ENCODE measurements at places on chromosomes 4 and X.

DNA sequence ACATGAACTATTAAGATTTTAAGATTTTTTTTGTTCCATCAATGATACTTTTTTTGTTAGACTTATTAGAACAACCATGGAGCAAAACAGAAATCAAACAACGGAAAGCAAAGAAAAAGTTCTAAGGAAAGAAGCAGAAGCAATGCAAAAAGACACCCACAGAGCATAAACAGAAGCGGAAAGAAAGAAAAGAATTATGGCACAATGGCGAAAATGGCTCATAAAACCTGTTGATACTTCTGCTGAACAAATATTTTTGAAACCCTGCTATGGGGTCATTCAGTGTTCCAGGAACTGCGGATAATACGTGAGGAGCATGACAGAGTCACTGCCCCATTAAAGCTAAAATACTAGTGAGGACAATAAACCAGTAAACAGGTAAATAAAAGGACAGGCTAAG lies 138.0 kb downstream of the ADAMTS3 start:
- DNase-seq = no peak

DNA sequence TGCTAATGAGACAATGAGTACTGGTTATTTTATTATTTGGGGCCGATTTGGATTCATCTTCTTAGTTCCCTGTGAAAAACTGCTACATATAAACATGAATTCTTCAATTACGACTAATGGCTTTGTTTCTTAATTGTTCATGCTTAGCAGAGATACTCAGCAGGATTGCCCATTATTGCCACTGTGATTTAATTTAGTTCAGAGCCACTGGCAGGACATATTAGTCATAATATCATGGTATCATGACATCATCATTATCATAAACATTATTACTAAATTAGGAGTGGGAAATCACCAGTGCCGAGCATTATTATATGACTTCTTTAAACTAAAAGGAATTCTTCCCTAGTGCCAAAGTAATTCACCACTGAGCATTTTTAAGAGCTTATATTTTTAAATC lies 201.4 kb downstream of the SPOCK3 start:
- DNase-seq = peak; percentile 96

- peak; percentile 7 for DNase-seq
These were observed 81.5 kb upstream of the BMP3 start for GRCh38 chr4:80948995-80949394.

DNA sequence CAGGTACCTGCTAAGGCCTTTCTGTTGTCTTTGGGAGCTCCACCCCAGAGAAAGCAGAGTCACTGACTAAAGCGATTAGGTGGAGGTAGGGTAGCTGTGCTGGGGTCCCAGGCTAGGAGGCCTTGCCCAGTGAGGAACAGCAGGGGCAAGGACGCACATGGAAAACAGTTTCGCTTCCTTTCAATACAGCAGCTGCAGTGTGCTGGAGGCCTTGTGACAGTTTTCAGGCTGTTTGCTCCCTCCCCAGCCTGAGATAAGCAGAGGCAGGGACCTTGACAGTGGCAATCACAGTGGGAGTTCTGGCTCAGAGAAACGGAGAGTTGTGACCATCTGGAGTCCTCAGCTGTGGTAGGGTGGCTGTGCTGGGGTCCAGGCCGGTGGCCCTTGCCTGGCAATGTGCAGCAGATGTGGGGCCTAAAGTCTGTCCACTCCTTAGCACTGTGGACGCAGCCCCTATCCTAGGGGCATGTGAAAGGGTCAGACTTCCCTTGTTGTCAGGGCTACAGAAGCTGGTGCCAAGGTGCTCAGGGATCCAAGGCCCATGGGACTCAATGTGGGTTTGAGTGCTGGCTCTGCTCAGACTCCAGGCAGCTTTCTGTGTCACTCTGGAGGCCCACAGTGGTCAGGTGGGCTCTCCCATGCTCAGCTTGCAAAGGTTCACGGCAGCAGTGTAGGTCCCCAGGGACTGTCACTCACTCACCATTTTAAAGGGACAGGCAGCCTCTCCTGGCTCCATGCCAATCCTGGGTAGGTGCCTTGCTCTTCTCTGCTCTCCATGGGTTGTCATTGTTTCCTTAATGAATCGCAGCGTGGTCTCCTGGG lies 534.9 kb upstream of the FMR1 start:
- no peak for DNase-seq

- peak; percentile 70 for DNase-seq
These were observed 93.3 kb downstream of the TMEM47 start for GRCh38 chrX:34563804-34564203.

- DNase-seq = no peak
These were observed 165.8 kb upstream of the CYSLTR1 start for GRCh38 chrX:78493180-78493579.

GRCh38 chr4:88276952-88277710 lies 7.2 kb downstream of the PPM1K start:
- DNase-seq = no peak

DNA sequence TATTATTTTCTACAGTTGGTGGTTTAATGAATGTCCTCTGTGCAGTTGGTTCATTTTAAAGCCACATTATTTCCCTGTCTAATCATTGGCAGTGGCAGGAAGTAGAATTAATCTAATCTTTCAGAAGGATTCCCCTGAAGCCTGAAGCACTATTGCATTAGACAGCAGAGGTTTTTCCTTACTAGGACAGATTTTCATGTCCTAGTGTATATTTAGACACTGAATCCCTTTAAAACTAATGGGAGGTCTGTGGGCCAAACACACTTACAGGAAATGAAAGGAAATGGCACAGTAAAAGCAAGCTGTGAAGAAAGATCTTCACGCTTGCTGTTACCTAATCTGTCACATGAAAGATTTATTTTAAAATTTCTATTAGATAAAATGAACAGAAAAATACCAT lies 165.2 kb downstream of the SLC39A8 start:
- DNase-seq = no peak

DNA sequence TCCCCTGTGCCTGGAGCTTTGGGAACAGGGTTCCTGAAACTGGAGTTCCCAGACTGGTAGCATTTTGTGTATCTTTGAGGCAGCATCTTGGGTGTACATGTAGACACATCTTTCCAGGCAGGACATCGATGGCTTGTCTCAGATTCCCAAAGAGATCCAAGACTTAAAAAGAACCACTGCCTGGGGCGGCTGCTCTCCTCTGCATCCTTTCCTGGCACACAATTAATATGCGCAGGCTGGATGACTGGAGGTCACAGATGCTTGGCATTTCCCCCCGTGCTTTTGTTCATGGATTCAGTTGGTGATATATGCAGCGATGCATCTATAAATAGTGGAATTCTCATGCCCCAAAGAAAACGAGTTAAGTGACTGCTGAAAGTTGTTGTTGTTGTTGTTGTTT lies 80.5 kb downstream of the CLDN34 start:
- no peak for DNase-seq

- DNase-seq = no peak
These were observed 92.7 kb downstream of the TENT5D start for GRCh38 chrX:80512924-80513323.

GRCh38 chrX:107741404-107741790 lies 34.2 kb downstream of the TSC22D3 start:
- no peak for DNase-seq

DNA sequence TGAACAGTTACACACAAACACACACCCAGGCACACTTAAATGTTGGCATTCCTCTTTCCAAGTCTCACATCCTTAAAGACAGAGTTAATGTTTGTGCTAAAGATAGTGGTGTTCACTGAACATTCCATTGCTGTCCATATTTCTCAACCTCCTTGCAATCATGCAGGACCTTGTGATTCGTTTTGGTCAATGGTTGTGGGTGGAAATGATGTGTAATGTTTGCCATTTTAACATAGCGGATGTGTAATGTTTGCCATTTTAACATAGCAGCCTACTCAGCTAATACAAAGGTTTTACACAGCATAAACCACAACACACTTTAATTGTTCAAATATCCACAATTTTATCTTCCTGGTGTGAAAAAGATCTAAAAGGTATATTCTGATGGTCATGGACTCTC lies 93.9 kb downstream of the CEP44 start:
- DNase-seq = peak; percentile 93

GRCh38 chrX:63050225-63050624 lies 300.9 kb downstream of the SPIN4 start:
- DNase-seq = peak; percentile 0

GRCh38 chr4:24927049-24927448 lies 14.2 kb upstream of the CCDC149 start:
- DNase-seq = no peak

DNA sequence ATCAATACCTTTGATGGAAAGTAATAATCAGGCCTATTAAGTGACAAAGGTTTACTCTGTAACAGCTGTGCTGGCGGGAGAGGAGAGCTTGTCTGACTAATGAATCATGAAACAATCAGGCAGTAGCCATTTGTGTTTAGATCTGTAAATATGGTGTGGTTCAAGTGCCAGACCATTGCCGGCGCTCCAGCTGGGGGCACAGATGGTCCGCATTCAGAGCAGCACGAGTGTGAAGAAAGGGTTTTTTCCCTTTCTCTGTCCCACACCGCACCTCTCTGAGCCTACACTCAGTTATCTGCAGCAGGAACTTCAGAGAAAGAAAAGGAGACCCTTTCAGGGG lies 111.3 kb upstream of the PAQR3 start:
- DNase-seq = no peak

DNA sequence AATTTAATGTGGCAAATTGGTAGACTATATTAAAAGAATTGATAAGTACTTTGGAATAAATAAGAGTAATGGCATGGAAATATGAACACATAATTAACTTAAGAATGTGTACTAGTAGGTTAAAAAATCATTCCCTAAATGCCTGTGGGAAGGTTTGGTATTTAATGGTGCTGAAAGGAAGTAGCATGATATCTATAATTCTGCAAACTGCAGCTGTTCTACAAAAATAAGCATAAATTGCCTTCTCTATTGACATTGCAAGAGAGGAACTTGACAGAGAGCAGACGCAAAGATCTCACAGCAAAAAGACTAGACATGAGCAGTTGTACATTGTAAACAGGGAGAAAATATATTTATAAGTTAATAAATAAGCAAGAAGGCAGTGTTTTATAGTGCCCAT lies 752.5 kb upstream of the PCDH10 start:
- DNase-seq = no peak

DNA sequence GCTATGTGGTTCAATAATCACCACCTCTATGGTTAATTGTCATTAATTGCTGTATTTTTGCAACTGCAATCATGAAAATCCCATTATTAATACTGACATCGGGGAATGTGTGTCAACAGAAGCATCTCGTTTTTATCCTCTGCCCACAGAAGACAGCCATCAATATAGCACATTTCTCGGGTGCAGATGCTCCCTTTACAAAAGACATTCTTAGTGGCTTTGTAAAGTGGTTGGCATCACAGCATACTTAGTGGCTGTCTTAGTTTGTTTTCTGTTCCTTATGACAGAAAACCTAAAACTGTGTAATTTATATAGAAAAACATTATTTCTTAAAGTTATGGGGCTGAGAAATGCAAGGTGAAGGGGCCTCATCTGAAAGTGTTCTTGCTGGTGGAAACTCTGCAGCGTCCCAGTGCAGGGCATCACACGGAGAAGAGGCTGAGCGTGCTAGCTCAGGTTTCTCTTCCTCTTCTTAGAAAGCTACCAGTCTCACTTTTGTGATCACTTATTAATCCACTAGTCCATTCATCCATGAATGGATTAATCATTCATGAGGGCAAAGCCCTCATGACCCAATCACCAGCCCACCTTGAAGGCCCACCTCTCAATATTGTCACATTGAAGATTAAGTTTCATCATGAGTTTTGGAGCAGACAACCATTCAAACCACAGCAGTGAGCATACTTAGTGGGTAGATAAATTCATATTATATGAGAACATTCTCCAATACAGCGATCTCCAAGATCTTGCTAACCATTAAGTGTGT lies 1067.7 kb upstream of the PABPC4L start:
- no peak for DNase-seq

- no peak for DNase-seq
These were observed 38.0 kb downstream of the MAGEE2 start for GRCh38 chrX:75746891-75747639.

DNA sequence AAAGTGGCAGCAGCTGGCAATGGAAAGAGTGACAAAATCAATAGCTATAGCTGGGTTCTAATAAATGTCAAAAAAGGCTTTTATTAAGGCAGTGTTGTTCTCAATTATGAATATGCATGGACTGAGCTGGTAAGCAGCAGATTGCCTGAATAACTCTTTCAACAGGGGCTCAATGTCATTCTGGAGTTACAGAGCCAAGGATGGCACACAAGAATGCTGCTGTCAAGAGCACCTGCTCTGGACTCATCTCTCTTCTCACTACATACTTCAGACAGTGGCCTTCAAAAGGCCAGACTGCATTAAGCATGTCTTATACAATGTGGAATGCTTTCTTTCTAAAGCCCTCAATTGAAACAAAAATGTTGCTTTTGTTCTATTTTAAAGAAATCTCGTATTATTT lies 351.4 kb downstream of the KLHL13 start:
- no peak for DNase-seq

Data from bronchial epithelial cell (primary cell).